ENCODE measurements at places on chromosomes 4 and X.

DNA sequence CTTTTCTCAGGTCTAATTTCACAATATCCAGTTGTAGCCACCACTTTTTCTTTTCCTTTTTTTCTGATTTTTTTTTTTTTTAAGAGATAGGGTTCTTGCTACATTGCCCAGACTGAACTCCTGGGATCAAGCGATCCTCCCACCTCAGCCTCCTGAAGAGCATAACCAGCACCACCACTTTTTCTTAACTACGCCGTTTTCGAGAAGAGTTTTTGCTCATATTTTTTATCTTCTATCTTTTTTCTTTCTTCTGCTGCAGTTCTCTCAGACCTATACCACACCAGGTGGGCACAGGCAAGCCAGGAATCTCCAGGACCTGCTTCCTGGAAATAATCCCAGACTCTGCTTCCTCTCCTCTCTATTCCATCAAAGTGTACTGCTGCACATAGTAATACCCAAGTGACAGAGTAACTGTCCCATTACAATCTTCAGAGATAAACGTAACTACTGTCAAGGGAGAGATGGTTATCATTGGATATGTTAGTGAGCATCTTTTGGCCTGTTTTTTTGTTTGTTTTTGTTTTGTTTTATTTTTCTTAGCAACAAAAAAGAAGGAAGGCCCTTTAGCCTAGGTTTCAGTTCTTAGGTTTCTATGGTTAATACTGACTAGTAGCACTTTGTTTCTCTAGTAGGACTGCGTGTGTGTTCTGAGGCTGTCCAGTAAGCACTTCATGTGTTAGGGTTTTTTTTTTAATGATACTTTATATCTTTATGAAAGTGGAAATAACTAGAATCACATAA, 59.2 kb upstream of the TXK start:
- DNase-seq = no peak

GRCh38 chrX:84469226-84469625, 33.0 kb downstream of the HDX start:
- no peak for DNase-seq

- no peak for DNase-seq
Observed at GRCh38 chr4:154779362-154779947, 1.6 kb upstream of the RBM46 start.

DNA sequence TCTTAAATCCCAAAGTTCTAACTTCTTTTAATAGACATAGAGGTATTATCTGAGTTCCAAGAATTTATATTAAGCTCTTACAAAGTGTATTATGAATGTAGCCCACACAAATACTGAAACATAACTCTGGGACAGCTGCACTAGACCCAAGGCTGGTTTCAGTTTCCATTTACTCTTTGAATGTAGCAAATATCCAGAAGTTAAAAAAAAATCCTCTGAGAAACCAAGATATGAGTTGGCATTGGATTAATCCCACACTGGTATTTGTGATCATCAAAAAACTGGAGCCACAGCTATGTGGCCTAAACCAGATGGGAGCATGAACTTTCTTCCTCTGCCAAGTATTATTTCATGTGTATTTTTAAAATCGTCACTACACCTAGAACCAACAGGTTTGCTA, 23.6 kb upstream of the SMPX start:
- DNase-seq = no peak

- no peak for DNase-seq
Observed at GRCh38 chr4:114384629-114385028, 214.0 kb upstream of the UGT8 start.

GRCh38 chrX:38879631-38880220, 78.5 kb downstream of the MID1IP1 start:
- DNase-seq = no peak

GRCh38 chr4:10085386-10085785, 31.2 kb downstream of the WDR1 start:
- peak; percentile 8 for DNase-seq

DNA sequence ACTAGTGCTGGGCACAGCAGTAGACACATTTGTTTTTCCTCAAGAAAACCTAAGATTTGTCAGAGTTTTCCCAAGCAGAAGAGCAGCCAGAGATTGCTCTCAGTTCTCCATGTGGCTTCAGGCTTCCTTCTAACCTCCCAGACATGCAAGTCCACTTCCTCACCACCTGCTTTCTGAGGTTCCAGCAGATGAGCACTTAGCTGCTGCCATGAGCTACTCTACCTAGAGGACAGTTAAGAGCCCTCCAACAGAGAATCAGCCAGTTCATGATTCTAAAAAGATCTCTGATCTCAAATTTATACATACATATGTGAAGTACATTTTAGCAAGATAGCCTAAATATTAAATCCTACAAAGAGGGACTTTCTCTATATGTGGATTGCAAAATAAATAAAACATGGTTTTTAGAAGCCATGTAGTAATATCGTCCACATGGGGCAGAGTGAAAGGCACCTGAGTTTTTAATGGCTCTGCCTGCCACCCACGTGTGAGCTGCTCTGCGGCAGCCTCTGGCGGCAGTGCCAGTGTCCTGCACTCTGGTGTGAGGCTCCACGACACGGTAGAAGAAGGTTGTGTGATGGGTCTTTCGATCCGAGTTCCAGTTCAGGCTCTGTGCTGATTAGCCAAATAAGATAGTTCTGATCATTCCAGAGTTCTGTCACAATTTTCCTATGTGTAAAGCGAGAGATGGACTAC, 10.3 kb downstream of the CYP4V2 start:
- DNase-seq = peak; percentile 48

DNA sequence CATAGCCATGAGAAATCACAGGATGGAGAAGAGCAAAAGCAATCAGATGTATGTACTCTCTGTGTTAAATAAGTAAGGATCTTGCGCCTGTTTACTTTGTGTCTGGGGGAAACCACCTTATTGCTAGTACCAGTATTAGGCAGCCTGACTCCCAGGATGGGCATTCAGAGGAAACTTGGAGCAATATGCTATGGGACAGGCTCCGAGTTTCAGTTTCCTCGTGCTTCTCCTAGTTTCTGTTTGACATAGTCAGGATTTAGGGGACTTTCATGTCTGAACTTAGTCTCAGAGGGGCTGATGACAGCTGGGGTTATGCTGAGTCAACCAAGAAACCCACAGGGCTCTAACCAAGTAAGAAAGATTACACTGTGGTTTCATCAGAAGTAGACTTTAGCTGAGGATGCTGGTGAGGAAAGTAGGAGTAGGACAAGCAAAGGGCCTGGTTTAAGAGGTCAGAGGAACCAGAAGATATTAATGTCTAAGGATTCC, 13.5 kb downstream of the NSUN7 start:
- no peak for DNase-seq

DNA sequence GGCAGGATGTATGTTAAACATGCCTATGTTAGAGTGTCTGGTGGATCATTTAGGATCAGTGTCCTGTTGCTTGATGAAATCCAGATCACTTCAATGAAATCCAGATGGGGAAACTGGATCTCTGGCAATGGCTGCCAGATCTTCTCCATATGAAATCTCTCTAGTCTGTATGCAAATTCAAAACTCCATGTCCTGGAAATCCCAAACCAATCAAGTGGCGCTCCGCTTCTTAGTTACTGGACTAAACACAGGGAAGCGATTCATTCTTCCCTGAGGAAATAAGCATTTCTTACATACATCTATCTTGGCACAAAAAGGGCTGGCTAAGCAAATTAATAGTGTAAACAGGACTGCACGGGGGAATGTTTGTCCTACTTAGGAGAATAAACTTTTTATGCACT, 94.9 kb downstream of the HDAC8 start:
- no peak for DNase-seq

DNA sequence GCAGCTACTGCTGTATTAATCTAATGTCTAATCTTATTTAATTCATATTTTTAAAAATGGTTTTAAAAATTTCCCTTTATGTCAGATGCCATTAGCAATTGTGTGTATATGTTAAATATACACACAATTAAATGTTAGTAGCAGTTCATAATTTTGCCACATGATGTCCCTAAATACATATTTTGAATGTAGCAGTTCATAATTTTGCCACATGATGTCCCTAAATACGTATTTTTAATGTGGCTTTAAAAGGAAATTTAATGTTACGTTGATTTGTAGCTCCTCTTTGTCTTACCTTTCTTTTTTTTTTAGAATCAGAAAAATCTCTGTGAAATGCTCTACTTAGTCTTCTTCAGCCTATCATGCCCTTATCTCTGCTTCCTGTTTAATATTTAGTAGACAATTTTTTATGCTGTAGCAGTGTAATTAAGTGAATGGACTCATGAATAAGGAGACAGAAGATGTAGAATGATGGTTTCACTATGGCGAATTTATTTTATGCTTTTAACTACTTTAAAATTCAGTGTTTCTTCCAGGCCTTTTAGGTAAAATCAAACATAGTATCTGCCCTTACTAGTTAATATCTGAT, 26.1 kb downstream of the RBM46 start:
- DNase-seq = no peak

GRCh38 chrX:56343664-56344063, 111.5 kb downstream of the KLF8 start:
- DNase-seq = no peak

DNA sequence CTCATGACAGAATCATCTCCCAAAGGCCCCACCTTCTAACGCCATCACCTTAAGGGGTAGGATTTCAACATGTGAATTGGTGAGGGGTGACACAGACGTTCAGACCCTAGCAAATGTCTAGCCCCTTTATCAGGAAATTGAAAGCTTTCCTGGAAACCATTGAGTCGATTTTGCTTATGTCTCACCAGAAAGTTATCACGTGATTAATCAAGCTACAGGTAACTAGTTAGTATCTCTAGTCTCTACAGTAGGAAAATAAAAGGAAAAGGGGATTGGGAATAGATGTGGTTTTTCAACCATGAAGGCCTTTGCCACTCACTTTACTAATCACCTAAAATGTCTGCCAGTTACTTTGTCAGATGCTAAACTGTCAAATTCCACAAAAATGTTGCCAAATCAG, 1133.0 kb downstream of the PDHA2 start:
- DNase-seq = no peak

DNA sequence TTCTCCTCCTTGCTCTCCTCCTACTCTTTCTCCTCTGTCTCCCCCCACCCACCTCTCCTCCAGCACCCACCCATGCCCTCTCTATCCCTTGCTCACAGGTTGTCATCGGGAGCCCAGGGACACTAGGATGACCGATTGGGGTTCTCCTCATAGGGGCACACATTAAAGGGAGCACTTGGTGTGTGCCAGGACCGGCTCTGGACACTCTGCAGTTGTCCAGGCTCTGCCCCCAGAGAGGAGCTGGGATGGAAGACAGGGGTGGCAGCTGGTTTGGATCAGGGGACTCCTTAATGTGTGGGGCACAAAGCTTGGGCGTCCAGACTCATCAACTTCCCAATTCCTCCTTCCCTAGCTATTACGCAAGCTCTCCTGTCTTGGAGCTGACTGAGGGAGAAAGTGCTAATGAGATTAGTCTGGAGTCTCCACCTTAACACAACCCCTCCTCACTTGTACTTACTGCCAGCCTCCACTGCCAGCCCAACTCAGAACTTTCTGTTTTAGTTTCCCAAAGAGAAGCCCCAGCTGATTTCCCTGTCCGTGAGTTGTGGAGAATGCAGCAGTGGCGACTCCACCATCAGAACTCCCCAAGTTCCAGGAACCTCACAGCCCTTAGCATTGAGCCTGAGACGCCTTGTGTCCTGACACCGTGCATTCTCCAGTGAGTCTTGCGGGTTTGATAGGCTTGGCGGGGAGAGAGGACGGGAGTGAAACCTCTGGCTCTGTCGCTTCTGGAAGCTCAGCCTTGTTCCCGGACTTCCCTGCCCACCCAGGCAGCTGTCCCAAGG, 52.2 kb downstream of the CXorf49B start:
- no peak for DNase-seq

DNA sequence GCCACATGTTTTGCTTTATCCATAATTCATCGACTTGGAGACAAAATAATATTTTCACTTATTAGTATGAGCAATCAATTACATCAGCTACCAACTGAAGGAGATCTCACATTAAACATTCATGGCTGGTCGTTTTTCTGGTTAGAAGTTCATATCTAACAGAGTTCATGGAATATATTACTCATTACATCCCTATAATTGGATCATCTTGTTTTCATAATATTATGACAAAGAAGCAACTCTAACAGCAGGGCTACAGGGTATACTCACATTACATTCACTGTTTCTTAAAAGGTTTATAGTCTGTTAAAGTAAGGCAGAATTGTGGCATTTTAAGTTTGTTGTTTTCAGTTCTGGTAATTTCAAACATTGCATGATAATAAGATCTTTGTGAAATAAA, 33.0 kb downstream of the GSTCD start:
- DNase-seq = no peak

Measured in activated CD8-positive, alpha-beta memory T cell treated with anti-CD3 and anti-CD28 coated beads, Interleukin-2, amount 50 U/mL, for 4 hours (primary cell).